Right ventricle myocardium superior (tissue), 1 donor: ENCODE measurements at places on chromosomes 5 and 9.
A peak's percentile ranks its signal among the peaks of the same experiment; 100 is the strongest.

DNA sequence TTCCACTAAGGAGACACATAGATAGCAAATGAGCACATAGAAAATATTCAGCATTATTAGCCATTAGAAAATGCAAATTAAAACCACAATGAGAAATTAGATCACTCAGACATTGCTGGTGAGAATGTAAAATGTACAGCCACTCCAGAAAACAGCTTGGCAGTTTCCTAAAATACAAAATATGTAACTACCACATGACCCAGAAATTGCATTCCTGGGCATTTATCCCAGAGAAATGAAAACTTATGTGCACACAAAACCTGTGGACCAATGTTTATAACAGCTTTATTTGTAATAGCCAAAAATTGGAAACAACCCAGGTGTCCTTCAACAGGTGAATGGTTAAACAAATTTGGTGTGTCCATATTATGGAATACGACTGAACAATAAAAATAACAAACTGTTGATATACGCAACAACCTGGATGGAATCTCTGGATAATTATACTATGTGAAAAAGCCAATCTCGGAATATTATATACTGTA lies 34.8 kb upstream of the SHC3 start:
- no peak for DNase-seq

DNA sequence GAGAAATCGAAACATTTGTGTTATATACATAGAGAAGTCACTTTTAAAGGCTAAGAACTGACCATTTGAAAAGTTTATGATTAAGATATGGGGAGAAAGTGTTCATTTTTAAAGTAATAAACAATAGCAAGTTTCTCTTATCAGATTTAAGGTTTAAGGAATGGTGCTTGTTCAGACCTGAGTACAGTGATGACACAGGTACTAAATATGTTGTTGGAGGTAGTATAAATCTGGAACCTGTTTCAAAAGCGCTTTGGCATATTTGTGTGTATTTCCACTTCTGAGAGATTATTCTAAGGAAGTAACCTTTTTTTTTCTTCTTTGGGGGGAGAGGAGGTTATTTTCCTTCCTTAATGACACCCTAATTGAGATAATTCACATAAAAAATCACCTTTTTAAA lies 18.4 kb downstream of the CDC42SE2 start:
- no peak for DNase-seq

DNA sequence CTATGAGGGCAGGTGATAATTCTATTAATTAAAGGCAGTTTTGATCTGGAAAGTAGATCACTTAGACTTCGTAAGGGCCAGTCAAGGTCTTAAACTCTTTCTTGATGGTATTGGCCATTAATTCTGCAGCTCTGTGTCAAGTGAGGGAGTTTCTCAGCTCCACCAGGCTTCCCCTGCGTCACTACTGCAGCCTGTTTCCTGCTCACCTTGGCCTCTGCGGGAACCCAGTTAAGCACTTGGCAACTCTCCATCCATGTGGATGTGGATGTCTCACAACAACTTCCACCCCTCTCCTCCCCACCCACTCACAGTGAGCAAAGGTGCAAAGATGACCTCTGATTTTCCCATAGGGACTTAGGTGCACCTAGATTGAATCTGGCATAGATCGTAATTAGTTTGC lies 191.6 kb downstream of the PLK2 start:
- no peak for DNase-seq

DNA sequence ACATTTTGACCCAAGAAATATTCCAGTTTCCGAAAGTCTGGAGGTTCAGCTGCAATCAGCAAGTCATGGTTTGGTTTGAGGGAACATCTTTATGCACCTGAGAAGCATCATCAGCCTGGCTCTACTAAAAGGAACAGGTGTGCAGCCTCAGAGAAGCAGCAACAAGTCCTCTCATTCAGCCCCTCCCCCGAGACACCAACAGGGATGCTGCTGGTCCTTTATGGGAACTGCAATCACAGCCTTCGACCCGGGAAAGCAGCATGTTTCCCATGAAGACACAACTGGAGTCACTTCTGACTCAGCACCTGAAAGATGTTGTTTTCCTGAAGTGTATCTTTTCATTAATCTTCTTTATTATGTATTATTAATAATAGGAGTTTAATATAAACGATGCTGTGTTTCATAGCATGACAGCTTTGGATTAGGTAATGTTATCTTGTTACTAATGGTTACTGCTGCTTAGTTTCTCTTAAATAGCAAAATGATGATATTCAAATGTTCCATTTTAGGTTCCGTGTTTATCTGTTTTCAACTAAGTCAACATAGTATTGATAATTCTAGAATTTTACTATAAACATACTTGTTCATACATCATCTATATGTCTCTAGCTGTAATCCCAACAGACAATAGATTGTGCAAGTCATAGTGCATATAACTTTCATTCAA lies 15.6 kb upstream of the NREP start:
- DNase-seq: no peak

DNA sequence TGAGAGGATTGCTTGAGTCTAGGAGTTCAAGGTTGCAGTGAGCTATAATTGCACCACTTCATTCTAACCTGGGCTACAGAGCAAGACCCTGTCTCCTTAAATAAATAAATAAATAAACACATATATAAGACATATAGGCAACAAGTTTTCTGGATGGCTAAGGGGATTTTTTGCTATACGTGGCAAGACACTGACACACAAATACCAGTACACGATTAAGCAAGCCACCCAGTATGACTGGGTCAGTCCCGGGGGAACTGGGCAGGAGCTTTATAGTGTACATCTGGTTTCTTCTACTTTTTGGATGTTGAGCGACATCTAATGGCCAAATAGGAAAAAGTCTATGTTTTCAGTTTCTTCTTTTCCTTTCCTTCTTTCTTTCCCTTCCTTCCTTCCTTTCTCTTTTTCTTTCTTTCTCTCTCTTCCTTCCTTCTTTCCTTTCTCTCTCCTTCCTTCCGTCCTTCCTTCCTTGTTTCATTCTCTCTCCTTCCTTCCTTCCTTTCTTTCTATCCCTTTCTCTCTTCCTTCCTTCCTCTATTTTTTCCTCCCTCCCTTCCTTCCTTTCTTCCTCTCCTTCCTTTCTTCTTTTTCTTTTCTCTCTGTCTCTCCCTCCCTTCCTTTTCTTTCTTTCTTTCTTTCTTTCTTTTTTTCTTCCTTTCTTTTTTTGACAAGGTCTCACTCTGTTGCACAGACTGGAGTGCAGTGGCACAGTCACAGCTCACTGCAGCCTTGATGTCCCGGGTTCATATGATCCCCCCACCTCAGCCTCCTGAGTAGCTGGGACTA lies 47.0 kb upstream of the PLIN2 start:
- peak; percentile 77 for DNase-seq

GRCh38 chr9:79461712-79462111 lies 110.1 kb upstream of the TLE4 start:
- no peak for DNase-seq

- DNase-seq: no peak
Measured at GRCh38 chr5:87924436-87924835, 344.2 kb downstream of the TMEM161B start.

DNA sequence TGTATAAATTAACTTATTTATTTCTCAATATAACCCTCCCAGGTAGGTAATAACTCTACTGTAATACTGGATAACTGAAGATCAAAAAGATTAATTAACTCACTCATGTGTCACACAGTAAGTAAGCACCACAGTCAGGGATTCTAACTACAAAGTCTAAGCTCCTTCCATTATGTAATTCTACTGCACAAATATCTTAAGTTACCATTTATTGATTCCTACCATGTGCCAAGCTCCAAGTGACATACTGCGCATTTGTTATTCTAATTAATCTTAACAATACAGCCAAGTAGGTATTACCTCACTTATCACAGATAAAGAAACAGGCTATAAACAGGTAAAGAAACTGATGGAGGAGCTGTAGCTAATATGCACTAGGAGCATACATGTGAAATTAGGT lies 58.3 kb downstream of the RANBP6 start:
- no peak for DNase-seq

- peak; percentile 57 for DNase-seq
Measured at GRCh38 chr5:64505769-64506566, at the start of gene RGS7BP. RGS7BP (plus strand) TSS chr5:64506015; CDS start chr5:64506625, 610 bp downstream.

- DNase-seq: no peak
Measured at GRCh38 chr5:32490972-32491557, 46.5 kb upstream of the ZFR start.

GRCh38 chr9:93531374-93531773 lies 45.0 kb upstream of the PHF2 start:
- DNase-seq: no peak

- DNase-seq: no peak
Measured at GRCh38 chr9:124228516-124228915, 29.2 kb upstream of the NEK6 start.

DNA sequence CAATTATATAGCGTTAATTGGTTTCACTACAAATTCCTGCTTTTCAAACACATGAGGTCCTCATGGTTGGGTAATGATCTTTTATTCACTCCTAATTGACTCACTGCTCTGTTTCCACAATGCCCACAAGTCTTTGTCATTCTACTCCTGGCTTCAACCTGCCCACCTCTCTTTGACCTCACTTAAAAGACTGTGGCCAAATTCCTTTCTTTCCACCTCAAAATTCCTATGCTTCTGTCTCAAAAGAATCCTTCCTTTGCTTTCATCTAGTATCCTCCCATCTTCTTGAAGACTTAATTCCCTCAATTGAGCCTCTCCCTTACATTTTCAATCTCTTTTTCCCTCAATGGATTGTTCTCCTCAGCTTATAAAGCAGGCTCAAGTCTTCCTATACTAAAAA lies 4.9 kb downstream of the APBA1 start:
- DNase-seq: no peak

GRCh38 chr5:37248421-37248969 lies 681 bp downstream of the CPLANE1 start:
- no peak for DNase-seq

DNA sequence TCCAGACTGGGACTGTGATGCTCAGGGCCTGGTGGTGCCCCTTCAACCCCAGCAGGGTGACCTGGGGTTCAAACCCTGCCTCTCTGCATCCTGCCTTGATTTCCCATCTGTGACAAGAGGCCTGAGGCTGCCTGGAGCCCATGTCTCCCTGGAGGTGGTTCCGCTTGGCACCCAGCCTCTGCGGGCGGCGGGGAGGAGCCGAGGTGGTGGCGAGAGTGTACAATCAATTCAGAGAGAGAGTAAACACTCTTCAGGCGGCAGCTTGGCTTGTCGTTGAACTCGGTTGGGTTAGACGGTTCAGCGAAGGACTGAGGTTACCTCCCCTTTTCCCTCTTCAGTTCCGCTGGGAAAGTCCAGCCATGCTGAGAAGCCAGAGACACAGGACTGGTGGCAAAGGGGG lies 39.3 kb downstream of the NTNG2 start:
- no peak for DNase-seq

- peak; percentile 72 for DNase-seq
Measured at GRCh38 chr5:132771503-132771998, 5.5 kb downstream of the SEPTIN8 start.
